ENCODE measurements at places on chromosomes 1 and 21. TPM values are rescaled to one million over a fixed set of nuclear protein-coding genes. Genes with fewer than 3 reads are reported as not detected.

- DNase-seq = peak; percentile 76
Measured at GRCh38 chr1:7491109-7491817, 279.8 kb upstream of the VAMP3 start.

The ERRFI1 gene
- total RNA-seq = 135 TPM

The CELA3A gene
- not detected for total RNA-seq

The NFASC gene
- total RNA-seq = under 0.01 TPM

The CTNNBIP1 gene
- total RNA-seq = 33.0 TPM
